ENCODE measurements at places on chromosomes 2 and 18.

- no peak for DNase-seq
These were observed 218.3 kb upstream of the TMEM200C start for GRCh38 chr18:6113650-6114049.

- no peak for DNase-seq
These were observed 111.6 kb upstream of the LTBP1 start for GRCh38 chr2:32835148-32835547.

- DNase-seq, result peak; percentile 40
These were observed 54.3 kb downstream of the TMX3 start for GRCh38 chr18:68660354-68661183.

DNA sequence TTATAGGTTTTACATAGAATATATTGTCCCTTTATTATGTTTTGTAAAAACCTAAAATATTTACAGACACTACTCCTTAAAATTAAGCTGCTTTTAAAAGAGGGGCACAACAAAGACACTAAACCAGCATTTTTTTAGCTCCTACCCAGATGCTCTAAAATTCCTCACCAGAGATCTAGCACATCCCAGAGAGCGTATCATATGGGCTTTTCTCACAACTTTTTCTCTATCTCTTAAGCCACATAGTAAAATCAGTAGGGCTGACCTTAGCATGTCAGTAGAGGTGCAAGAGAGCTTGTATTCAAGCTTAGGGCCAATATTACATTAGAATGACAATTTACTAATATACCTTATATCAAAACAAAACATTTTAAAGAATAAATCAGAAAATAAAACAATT lies 216.3 kb downstream of the TMX3 start:
- no peak for DNase-seq

- no peak for DNase-seq
These were observed 4.5 kb downstream of the B4GALT6 start for GRCh38 chr18:31679791-31680432.

- DNase-seq, result no peak
These were observed 122.8 kb downstream of the SLC4A10 start for GRCh38 chr2:161746891-161747535.

DNA sequence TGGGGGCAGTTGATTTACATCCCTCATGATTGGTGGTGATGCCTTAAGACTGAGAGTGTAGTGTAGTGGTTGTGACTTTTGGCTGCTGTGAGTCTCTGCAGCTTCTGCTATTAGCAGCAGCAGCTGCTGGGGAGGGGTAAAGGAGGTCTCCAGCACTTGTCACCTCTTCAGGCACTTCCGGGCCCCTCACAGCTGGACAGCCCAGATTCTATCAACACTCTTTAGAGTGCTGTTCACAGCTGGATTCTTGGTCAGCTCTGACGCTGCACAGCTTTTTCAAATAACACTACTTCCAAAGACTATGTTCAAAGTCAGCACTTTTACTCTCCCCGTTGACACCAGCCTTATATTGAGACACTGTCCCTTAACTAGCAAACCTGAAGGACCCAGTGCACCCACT lies 396.0 kb downstream of the MEIS1 start:
- no peak for DNase-seq
